Lung (tissue), 17 donors: ENCODE measurements at places on chromosomes 11 and 22. TPM values are rescaled to one million over a fixed set of nuclear protein-coding genes. Genes with fewer than 3 reads are reported as not detected.
A peak's percentile ranks its signal among the peaks of the same experiment; 100 is the strongest.

CARNS1 gene
- total RNA-seq, result 1.7 TPM

DNA sequence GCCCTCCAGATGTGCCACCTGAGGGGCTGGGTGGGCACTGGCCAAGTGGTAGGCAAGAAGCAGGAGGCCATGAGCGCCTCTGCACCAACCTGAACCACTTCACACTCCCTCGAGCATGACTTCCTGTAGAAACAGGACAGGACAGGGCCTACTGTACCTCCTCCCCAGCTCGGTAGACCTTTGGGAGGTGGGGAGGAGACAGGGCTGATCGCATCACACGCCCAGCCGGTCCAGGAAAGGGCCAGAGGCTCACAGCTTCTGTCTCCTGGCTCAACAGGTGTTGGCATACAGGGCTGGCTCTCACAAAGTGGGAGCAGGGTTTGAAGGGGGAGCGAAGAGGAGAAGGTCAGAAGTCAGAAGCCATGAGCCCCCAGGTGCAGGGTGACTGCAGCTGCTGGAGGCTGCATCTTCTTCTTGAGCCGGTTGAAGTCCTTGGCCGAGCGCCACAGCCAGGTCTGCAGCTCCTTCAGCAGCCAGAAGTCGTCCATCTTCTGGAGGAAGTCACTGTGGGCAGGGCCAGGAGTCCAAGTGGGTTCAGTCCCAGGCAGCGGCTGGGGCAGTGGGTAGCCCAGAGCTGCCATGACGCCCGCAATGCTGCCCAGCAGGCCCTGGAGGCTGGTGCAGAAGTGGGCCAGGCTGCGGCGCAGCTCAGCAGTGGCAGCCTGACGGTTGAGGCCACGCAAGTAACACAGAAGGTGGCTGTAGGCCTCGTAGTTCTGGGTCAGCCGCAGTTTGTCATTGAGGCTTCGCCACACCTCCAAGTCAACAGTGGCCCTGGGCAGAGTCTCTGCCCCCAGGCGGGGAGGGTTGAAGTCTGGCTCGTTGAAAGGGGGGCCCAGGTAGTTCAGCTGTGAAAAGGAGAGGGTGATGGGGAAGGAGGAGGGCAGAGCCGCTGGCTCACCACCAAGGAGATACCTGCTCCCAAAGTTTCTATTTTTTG, 8.3 kb downstream of the CLCF1 start:
- no peak for DNase-seq

GRCh38 chr11:18459634-18460033, 4.0 kb downstream of the LDHAL6A start:
- no peak for DNase-seq

DNA sequence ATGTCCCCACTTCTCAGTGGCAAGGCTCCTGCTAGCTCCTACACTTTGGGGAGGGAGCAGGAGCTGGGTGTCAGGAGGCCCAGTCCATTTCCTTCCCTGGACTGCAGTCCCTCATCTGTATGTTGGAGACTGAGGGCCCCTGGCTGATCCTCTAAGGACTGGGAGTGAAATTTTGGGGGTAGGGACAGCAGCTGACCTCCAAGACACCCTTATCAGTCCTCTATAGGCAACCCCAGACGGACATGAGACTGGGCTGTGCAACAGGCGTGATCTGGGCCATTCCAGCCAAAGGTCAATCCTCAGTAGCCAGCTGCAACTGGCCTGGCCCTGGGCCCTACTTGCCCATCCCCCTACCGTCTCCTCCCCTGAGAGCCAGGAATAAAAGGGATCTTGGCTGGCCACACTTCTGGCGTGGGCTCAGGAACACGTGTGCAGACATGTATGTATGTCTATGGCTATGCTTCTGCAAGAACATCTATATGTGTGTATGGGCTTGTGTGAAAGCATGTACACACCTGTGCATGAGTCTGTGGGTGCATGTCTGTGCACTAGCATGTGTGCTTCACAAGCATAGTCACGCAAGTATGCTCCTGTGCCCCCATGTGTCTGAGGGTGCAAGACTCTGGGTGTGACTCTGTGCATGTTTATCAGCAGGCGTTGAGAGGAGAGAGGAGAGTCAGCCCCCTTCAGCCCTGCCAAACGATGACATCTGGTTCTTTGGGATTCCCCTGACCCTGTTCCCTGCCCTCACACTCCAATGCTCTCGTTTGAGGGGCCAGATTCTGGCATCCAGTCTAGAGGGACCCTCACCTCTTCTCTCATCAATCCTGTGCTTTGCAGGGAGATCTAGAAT, 24.6 kb upstream of the DGAT2 start:
- DNase-seq, result peak; percentile 17

- DNase-seq, result peak; percentile 43
Measured at GRCh38 chr22:49789289-49790141, 38.2 kb downstream of the BRD1 start.

OR4S2 gene
- total RNA-seq, result not detected

- peak; percentile 74 for DNase-seq
Measured at GRCh38 chr11:102950622-102951081, 4.9 kb downstream of the MMP13 start.

HPX gene
- 3.5 TPM for total RNA-seq

- no peak for DNase-seq
Measured at GRCh38 chr11:107683061-107683460, 28.8 kb downstream of the SLN start.
